ENCODE measurements at places on chromosomes 2 and 18.

DNA sequence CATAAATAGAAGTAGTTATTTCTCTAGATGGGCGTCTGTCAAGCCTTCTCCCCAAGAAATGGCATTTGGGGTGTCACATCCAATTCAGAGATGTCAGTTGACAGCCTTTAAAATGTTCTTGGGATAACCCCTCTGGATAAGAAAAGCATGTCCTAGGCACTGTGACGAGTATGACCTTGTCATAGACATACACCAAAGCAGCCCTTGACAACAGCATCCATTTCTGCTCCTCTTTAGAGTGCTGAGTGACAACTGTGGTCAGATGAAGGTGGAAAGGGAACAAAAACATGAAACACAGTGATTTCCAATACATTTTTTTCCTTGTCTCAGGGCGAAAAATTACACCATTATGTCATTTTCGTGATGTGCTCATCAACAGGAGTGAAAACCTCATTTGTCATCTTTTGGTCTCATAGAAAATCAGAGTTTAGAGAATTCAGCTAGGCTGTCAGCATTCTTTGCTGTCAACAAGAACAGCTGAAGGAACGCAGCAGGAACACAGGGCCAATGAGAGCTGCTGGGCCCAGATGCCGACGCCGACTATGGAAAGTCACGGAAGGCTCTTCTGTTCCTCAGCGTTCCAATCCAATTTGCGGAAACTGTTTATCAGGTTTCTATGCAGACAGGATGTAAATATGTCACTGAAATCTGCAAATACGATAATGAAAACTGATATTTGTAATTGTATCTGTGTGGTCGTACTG, 193.2 kb downstream of the ICOS start:
- no peak for DNase-seq

GRCh38 chr2:189658306-189659212, 2.7 kb upstream of the ASNSD1 start:
- DNase-seq = peak; percentile 12

- no peak for DNase-seq
Observed at GRCh38 chr2:233919938-233920337, 2.8 kb downstream of the TRPM8 start.

DNA sequence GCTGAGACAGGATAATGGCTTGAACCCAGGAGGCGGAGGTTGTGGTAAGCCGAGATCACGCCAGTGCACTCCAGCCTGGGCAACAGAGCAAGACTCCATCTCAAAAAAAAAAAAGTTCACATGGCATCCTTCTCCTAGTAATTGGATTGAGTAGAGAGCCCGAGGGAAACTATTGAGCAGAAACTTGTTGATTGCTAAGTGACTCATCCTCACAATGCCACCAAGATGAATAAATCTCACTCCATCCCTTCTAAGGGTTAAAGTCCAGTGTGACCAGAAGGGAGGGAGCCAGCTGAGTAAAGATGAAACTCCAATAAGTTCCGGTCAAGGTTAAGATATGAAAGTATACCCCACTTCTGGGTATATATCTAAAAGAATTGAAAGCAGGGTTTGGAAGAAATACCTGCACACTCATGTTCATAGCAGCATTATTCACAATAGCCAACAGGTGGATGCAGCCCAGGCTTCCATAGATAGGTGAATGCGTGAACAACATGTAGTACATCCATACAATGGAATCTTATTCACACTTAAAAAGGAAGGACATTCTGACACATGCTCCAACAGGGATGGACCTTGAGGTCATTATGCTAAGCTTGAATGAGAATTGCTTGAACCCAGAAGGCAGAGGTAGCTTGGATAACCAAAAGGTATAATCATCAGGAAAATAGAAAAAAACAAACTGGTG, 13.0 kb upstream of the FHL2 start:
- no peak for DNase-seq

DNA sequence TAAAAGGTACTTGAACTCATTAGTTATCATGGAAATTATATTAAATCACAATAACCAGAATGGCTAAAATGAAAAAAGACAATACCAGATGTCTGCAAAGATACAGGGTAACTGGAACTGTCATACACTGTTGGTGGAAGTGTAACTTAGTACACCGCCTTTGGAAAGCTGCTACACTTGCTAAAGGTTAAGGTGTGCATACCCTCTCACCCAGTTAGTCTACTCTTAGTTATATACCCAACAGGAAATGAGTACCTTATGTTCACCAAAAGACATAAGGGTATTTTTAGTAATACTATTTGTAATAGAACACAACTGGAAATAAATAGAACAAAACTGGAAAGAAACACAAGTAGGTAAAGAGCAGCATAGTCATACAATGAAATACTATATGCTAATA, 155.8 kb upstream of the THUMPD2 start:
- DNase-seq = no peak
